ENCODE measurements at places on chromosomes 16 and 17. TPM values are rescaled to one million over a fixed set of nuclear protein-coding genes. Genes with fewer than 3 reads are reported as not detected.

P2RX5 gene
- 30.8 TPM for total RNA-seq

ADAM11 gene
- 0.50 TPM for total RNA-seq

- DNase-seq = no peak
Observed at GRCh38 chr17:65071861-65072260, 15.3 kb upstream of the GNA13 start.

GRCh38 chr16:2482708-2483534, 8.0 kb downstream of the TBC1D24 start:
- DNase-seq = no peak

- DNase-seq = no peak
Observed at GRCh38 chr17:44872131-44872768, 24.6 kb downstream of the HIGD1B start.

- DNase-seq = peak; percentile 28
Observed at GRCh38 chr17:56786989-56787482, 46.7 kb downstream of the C17orf67 start.

- DNase-seq = no peak
Observed at GRCh38 chr17:12395733-12396354, 269.8 kb upstream of the MYOCD start.

DNA sequence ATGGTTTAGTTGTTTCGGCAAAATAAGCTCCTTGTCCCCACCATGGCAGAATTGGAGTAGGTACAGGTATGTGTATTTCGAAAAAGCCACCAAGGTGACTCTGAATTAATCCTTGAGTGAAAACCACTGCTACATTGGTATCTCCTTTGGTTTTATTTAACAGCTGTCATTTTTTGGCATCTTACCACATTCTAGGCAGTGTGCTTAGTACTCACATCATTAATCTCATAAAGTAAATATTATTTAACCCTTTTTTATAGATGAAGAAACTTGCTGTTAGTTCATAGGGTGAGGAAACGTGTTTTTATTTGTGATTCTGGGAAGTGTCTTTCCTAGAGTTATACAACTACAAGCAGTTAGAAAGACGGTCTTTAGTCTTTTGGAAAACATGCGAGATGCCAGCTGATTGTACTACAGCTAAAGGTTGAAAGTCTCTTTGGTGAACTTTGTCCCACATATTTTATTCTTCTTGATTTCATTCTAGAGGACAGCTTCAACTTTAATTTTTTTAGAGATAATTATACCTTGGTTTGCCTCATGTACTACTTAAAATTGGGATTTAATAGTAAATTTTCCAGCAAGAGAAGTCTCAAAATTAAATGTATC, 6.5 kb downstream of the ATAD5 start:
- no peak for DNase-seq

DNA sequence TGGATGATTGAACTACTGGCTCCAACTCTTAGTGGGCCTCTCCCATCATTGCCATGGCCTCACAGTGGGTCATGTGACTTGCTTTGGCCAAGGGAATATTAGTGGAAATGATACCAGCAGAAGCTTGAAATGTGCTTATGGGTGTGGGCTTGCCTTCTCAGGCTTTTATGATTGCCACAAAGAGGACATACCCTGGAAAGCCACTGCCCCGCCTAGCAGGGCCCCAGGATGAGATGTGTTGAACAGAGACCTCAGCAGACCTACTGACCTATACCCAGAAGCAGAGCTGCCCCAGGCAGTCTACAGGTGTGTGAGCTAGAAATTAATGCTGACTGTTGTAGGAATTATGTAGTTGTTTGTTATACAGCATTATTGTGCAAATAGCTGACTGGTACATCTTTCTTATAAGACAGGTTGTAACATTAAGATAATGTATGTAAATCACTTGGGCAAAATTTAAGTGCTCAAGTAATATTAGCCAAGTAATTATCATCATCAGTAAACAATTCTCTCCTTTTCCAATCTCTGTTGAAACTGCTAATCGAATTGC, 67.8 kb upstream of the CDH5 start:
- no peak for DNase-seq

DNA sequence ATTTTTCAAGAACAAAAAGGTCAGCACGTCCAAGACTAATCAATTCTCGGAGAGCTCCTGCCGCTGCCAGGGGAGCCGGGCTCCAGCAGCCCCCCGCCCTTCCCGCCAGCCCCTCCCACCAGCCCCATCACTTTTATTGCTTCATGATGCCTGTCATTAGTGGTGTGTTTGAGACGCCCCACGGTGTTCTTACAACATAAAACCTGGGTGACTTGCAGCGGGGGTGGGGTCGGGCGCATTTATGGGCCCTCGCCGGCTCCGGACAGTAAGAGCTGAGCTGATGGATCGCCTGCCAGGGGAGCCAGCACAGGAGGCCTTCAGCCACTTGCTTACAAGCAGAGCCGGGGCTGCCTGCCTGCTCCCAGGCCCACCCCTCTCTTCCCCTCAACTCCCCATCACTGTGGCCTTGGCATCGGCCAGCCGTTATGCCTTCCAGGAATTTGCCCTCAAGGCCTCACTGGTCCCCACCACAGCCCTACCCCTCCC, 82.9 kb upstream of the CBX4 start:
- DNase-seq = no peak

DNA sequence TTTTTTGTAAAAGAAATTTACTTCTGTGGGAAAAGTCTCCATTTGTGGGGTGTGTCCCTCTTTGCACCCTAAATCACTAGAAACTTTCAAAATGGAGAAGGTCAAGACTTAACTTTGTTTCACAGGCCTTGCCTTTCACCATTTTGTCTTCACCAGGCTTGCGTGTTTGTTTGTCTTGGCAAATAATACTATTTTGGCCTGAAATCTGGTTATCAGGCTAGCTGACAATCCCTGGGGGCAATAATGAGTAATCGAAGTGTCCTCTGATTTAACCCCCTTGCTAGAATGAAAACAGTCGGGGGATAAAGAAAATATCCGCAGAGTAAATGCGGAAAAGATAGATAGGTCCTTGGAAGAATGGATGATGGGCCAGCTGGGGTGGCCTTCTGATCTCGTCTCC, 34.5 kb downstream of the SLC39A11 start:
- no peak for DNase-seq

DNA sequence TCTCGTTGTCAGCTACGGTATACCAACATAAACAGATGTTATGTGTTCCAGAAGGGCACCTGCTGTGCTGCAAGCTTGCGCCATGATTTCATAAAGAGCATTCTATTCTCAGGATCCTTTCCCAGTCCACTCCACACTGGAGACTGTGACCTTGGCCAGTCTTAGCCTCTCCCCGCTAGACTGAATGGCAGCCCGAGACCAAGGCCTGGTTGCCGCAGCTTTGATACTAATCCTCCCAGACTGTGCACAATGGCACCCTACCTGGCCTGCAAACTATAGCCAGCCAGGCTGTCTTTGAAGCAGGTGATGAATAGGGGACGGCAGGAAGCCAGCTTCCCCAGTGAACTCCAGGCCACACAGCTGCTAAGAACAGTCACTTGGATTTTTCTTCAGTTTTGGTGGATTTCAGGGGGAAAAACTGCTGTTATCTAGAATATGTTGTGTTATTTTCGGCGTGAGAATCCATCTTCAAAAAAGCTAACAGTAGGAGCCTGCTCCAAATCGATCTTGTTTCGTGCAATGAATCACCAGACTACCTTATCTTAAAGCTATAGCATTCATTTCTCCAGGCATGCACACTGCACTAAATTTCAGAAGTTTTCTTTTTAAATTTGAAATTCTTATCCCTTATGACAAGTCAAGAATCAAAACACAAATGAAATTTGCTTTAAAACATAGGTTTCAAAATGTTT, 289.0 kb downstream of the CEP112 start:
- DNase-seq = no peak

DNA sequence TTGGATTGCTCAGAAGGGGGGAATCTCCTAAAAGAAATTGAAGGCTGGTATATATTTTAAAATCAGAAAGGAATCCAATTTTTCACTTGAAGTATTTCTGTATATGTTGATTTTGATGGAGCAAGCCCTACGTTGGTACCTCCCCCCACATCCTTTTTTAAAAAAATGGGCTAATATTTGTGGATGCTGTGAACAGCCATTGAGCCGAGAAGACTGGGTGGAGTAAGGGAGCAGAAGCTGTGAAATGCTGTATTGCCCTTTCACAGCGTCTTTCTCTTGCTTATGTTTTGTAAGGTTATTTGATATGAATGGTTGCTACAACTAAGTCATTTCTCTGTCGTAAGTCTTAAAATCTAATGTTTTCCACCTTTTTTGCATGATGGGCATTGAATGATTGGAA, 2.3 kb downstream of the PAFAH1B1 start:
- no peak for DNase-seq

All from activated T-cell treated with anti-CD3 and anti-CD28 coated beads, Interleukin-2, amount 50 U/mL, for 4 hours (primary cell).